ENCODE measurements at places on chromosomes 2 and 18. TPM values are rescaled to one million over a fixed set of nuclear protein-coding genes. Genes with fewer than 3 reads are reported as not detected.

DNA sequence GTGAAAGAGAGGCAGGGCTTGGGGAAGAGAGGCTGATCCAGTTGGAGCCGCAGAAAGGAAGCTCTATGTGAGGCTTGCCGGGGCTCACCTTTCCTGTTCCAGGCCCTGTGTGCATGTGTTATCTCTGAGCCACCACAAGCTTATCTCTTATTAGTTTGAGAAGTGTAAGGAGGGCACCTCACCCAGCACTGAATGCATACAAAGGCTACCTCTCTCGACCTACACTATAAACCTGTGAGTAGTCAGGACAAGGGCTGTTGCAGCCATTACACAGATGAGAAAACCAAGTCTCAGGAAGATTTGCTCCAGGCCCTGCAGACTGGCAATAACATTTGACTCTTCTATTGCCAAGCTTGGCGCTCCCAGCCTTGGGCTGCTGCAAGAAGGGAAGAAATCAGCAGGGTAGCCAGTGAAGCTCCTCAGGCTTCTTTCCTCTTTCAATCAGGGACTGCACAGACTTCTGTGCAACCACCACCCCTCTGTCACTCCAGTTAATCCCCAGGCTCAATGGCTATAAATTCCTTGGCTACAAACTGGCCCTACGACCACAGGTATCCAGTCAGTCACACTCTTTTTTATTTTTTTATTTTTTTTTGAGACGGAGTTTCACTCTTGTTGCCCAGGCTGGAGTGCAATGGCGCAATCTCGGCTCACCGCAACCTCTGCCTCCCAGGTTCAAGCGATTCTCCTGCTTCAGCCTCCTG lies 73.8 kb downstream of the CLHC1 start:
- DNase-seq: no peak

GRCh38 chr2:23622966-23623675 lies 238.1 kb downstream of the KLHL29 start:
- DNase-seq: no peak

GRCh38 chr2:18690342-18690741 lies 101.0 kb upstream of the NT5C1B start:
- DNase-seq: peak; percentile 43

DNA sequence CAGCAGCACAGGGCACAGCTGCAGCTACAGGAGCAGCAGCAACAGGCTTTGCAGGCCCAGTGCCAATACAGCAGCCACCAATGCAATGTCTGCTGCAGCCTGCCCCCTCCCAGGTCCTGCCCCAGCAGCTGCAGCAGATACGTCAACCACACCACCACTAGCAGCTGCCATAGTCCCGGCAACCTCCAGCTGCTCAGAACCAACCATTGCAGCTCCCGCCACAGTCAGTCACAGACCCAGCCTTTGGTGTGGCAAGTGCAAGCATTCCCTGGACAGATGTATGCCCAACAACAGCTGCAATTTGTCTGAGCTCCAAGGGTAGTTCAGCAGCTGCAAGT lies 53.3 kb upstream of the TUBA3E start:
- peak; percentile 26 for DNase-seq

DNA sequence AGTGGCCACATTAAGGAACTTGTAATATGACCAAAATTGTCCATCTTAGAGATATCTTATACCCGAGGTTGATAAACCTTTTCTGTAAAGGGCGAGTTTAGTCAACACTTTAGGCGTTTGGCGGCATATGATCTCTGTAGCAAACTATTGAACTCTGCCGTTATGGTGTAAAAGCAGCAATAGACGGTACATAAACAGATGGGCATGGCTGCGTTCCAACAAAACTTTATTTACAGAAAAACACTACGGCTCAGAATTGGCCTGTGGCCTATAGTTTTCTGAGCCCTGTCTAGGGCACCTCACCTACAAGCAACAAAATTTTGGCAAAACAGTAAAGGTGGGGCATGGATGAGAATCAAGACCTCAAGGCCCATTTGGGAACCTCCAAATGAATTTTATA lies 121.9 kb upstream of the HAAO start:
- no peak for DNase-seq

DNA sequence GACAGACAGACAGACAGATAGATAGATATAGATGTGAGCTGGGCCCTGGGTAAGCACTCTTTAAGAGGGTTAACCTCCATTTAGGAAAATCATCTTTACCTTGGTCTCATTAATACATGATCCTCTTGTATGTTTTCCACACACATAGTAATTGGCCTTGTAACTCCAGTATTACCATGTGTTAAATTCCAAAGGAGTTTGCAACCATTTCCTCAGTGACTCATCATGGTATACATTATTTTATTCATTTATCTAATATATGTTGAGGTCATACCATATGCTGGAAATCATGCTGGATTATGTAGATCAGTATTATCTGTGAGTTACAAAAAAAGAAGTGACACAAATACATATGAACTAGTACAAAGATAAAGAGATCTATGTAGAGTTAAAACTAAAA lies 504.3 kb downstream of the DCC start:
- no peak for DNase-seq

GRCh38 chr2:63837036-63837594 lies 4.6 kb upstream of the UGP2 start:
- DNase-seq: no peak

- DNase-seq: no peak
Measured at GRCh38 chr2:223528036-223528435, 74.1 kb downstream of the SCG2 start.

DNA sequence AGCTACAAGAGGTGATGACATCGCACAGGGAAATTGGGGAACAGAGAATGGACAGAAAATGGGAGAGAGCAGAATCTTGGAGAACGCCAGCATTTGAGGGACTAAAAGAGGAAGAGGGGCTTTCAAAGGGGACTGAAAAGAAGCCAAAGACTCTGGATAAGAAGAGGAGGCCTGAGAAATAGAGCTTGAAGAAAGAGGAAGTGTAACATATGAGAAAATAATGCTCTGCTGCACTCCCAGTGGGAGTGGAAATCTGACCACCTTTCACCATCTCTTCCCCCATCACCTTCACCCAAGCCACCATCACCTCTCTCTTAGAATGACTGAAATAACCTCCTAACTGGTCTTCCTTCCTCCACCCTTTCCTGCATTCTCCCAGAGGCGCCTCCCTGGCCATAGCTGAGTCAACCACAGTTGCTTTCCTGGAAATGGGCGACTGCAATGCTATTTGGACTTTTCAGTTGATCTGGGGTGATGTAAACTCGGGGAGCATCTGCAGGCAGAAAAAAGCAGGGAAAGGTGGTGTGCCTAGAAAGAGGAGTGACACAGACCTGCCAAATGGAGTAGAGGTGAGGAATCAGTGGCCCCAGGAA lies 16.8 kb downstream of the CXCR1 start:
- DNase-seq: no peak

DNA sequence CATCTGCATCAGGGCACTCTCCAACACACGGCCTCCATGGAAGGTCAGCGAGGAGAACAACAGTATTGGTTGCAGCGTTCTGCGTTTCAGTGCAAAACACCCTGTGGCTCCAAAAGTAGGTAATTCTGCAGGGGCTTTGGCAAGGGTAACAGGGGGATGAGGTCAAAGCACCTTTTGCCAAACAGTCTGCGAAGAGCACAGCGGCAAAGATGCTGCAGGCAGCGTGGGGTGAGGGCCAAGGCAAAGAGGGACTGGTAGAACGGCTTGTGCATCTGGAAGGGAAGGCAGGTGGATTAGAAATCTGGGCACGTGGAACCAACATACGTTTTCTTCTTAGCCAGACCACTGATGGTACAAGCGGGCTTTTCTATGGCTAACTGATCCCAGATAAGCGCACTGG lies 26.6 kb upstream of the GBX2 start:
- no peak for DNase-seq

- no peak for DNase-seq
Measured at GRCh38 chr2:44535376-44535775, 173.6 kb downstream of the CAMKMT start.

GRCh38 chr18:37253394-37254235 lies 312.0 kb downstream of the CELF4 start:
- DNase-seq: peak; percentile 100

GRCh38 chr18:31219395-31219794 lies 56.7 kb upstream of the DSC1 start:
- no peak for DNase-seq

DNA sequence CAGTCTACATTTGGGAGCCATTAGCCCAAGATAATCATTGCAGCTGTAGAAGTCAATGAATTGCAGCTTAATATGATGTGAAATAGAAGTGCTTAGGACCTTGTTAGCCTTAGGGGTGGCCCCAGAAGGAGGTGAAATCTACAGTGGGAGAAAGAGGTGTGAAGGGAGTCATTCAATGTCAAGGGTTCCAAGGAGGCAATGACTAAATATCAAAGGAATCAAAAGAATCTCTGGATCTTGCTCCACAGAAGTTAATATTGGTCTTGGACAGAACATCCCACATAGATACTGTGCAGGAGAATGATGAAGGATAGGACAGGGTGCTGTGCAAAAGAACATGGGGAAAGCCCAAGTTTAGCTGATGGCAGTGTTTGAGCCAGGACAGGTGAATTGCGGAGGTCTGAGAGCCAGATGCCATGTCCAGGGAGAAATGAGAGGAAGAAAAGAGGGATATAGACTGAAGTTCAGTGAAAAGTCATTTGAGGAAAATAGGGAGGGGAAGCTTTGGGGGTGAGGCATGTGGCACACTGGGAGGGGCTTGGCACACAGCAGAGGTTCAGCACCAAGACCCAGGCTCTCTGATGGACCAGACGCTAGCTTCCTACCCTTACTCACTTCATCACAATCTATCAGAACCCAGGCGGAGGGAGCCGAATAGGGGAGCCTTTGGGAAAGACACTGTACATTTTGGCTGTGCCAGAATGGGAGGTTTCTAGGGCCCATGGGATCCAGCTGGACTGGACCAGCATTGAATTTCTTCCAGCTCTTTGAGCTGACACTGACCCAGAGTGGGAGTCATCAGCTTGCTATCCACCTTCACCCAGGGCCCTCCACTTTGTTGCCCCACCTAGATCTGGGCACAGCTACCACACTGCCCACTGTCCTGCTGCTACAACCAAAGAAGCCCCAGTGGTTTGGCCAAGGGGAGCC lies 2.2 kb downstream of the IL1F10 start:
- DNase-seq: no peak

GRCh38 chr18:36960038-36960437 lies 131.1 kb downstream of the KIAA1328 start:
- DNase-seq: no peak

GRCh38 chr18:13464432-13465123 lies 246.0 kb downstream of the LDLRAD4 start:
- no peak for DNase-seq

GRCh38 chr2:231422056-231422455 lies 26.5 kb downstream of the B3GNT7 start:
- DNase-seq: no peak

DNA sequence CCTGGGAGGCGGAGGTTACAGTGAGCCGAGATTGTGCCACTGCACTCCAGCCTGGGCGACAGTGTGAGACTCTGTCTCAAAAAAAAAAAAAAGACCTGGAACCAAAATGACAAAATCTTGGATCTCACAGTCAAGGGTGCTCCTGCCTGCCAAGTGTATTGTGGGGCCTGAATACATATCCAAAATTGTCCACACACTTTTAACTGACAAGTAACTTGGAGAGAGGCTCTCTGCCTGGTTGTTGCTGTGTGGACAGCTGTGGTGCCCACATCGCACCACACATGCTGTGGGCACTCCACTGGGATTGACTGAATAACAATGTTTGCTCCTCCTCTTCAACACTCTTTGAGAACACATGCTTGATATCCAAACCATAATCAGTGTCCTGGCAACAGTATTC lies 117.6 kb upstream of the REV1 start:
- DNase-seq: no peak

DNA sequence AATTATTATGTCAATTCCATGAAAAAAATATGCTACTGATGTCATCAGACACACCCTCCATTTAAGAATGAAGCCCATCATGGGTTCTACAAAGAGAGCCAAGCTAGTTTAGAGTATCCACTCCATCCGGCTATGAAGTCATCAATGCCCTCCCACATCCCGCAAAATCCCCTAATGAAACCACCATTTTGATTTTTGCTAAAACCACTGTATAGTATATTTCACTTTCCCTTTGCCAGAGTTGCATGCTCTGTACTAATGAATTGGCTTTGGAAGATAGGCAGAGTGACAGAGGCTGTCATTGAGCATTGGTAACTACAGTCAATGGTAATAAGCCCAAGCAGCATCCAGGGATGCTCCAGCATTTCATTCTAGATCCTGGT lies 118.6 kb downstream of the ANKRD44 start:
- DNase-seq: no peak

DNA sequence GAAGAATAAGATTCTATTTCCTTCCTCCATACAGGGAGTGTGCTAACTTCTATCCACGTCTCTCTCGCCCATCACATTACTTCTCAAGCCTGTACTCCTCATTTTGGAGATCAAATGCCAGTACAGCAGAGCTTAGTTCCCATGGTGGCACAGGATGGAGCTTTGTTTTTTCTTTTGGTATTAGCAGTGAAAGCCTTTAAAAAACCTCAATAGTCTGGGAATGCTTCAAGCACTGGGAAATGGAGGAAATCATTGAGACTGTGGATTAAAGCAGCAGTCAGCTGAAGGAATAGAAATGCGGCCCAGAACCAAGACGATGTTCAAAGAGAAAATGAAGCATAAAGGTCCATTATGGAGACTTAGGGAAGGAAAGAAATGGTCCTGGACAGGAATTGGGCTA lies 102.3 kb downstream of the NRXN1 start:
- DNase-seq: no peak

DNA sequence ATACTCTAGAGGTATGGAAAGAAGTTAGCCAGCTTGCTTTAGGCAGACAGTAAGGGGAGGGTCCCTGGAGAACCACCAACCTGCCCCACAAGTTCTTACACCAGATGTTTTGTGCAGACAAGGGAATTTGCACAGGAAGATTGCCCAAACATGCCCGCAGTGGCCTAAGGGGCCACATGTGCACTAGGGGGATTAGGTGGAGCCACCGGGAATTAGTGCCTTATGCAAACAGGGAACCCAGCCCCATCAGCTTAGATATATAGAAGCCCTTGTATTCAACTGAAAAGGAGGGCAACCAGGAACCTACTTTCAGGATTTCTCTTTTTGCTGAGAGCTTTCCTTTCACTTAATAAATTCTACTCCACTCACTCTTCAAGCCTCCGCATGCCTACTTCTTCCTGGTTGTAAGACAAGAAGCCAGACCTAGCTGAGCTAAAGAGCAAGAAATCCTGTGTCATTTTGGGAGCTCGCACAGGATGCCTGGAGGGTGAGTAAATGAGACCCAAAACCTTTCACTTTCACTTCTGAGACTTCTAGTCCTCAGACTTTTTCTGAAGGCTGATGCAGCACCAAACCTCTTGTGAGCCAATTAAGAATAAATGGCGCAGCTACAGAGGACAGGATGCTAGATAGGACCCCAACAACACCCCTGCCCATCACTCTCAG lies 146.3 kb downstream of the GCA start:
- DNase-seq: no peak

GRCh38 chr2:96899413-96899741 lies 29.5 kb upstream of the SEMA4C start:
- no peak for DNase-seq

Gene DAW1
- total RNA-seq: not detected

Gene ERLEC1
- 44.0 TPM for total RNA-seq

Gene ANKRD30B
- total RNA-seq: not detected

Gene FAP
- total RNA-seq: not detected

Gene OR6B3
- total RNA-seq: not detected

Gene ARHGAP15
- not detected for total RNA-seq

All from H7 (cell line).